Stimulated activated CD4-positive, alpha-beta T cell treated with anti-CD3 and anti-CD28 coated beads, Interleukin-2, amount 100 ng/mL, for 24 hours (primary cell): ENCODE measurements at places on chromosomes 4 and X.

DNA sequence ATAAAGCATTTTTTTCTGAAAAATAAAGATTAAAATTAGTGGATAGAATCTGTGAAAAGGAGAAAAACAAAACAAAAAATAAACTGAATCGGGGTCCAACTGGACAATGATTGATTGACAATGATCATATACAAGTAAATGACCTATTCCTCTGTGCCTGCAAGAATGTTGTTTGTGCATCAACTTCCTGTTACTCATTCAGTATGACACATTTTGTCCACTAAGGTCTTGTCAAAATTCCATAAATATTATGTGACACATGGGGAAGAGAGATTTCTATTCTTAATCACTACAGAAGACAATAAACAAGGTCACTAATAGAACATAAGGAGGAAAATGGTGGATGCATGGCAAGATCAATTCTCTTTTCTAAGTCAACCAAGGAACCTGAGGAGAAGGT is 54.9 kb downstream of the F8 start:
- DNase-seq, result no peak

DNA sequence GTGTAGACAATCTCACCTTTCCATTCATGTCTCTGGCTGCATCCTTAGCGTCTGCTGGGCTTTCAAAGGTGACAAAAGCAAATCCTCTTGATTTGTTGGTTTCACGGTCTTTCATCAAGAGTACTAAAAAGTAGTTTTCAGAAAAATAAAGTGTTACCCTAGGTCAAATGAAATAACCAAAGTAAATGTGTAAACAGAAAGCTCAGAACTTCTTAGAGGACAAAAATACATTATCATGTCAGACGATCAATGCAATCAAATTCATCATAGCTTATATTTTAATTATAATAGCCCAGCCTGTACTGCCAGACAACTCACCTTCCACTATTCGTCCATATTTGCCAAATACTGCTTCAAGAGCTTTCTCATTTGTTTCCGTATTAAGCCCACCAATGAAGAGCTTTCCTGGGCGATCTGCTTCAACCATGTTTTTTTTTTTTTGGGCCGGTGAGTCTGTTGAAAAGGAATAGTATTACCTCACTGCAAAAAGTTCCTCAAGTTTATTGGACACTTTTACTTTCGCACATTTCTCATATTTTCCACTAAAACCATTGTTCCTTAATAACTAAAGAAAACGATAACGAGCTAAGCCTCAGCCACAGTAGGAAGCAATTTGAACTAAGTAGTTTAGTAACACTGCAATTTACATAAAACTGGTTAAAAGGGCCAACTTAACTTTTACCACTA is 1.4 kb downstream of the RBMX start:
- DNase-seq, result no peak

GRCh38 chrX:41946989-41947612 is 23.7 kb upstream of the CASK start:
- no peak for DNase-seq

- DNase-seq, result peak; percentile 46
Observed at GRCh38 chrX:71366674-71367256, 608 bp downstream of the TAF1 start.

DNA sequence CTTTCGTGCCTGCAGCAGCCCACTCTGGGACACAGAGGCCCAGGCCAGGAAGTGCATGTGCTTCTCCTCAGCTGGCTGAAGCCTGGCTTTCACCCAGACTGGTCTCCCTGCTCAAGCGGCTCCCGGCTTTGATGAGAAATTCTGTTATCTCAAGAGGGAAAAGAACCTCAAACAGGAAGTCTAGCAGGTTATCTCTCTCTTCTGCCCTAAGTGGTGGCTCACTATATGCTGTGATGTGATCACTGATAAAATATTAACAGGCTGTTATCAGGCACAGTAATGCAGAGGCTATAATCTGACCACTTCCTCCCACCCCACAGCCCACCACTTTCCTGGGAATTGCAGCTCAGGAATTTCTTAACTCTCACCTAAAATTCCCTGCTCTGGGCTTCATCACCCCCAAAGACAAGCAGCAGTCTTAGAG is 13.3 kb downstream of the CLDN2 start:
- peak; percentile 0 for DNase-seq

DNA sequence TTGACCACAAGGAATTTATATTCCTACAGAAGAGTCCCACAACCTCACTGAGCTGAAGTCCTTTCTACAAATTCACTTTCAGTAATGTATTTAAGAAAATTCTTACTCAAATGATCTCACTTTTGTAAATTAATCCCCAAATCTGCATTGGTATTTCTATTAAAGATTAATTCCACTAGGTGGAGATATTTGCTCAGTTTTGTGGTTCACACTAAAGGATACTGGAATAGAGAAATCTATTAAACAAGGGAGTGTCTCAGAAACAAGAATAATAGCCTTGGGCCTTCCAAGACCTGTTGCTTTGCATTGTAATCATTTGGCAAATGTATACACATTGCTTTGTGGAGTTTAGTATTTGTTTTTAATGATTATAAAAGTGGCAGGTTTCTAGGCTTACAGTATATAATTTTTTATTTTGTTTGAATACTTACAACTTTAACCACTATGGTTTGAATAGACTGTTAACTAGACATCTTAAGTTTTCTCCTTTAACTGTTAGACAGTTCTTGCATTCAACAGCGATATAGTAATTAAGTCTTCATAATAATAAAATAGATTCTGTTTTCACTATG is 25.9 kb downstream of the CFAP299 start:
- no peak for DNase-seq

DNA sequence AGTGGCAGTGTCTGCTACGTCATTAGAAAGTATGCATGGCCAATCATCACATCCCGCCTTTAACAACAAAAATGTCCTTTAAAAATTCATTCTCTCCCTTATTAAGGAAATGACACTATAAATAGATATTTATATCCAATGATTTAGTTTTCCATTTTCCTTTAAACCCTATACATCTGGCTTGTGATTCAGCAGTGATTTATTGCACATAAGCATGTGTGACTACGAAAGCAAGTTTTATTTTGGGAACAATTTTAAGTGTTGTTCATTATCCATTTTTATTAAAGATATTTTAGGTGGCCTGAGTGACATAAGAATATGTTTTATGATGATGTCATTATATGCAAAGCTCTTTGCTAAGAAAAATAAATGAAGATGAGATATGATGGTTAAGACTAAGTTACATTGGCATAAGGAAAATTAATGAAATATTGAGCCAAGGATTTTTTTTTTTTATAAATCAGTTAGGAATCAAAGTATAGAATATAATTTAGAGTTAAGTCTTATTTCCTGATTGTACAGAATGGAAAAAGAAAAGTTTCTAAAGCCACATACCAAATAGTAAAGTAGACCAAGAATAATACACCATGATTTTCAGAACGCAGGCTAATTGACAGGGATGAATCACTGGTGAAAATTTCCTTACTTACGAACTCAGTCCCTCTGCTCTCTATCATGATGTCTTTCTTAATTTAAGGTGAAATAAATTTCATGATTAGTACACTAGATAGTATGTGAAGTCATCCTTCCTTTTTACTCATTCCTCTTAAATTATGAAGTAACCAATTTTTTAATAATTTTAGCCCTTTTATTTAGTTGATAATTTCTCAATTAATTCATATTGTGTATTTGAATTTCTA is 822.4 kb downstream of the FAT4 start:
- no peak for DNase-seq
